Fibroblast of lung (primary cell): ENCODE measurements at places on chromosomes 7 and 10.

GRCh38 chr10:91340613-91341362 is 69.4 kb upstream of the HECTD2 start:
- peak; percentile 96 for DNase-seq

GRCh38 chr10:99854860-99855259 is 72.4 kb downstream of the ABCC2 start:
- peak; percentile 73 for DNase-seq

GRCh38 chr10:129531195-129531968 is 64.3 kb downstream of the MGMT start:
- DNase-seq = peak; percentile 79

- DNase-seq = peak; percentile 9
Measured at GRCh38 chr7:135260930-135261721, 27.5 kb downstream of the STRA8 start.

- no peak for DNase-seq
Measured at GRCh38 chr10:93334901-93335327, 147.2 kb downstream of the MYOF start.

DNA sequence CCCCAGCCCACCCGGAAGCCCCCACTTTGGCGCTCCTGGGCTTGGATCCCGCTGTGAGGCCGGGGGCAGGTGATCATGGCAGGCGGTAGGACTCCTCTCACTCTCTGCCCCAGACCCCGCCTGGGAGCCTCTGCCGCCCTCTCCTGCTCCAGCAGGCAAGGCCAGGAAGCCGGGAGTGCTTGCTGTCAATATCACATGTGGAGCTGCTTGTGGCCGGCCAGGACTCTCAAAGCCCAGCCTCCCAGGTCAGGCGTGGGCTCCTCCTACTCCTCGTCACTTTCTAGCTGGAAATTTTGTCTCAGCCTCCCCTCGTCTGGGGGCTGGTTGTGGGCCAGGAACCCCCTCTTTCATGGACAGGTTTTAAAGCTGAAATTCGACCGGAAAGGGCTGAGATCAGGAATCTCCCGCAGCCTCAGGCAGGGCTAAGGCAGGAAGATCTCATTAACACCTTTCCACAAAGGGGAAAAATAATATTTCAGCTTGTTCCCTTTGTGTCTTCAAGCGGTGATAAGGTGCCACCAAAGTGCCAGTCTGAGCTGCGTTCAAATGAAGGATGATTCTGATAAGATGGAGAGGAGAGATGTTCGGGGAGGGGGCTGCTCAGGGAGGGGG is 273.6 kb upstream of the PODXL start:
- DNase-seq = no peak

- no peak for DNase-seq
Measured at GRCh38 chr7:3438352-3438751, 137.3 kb downstream of the SDK1 start.

- no peak for DNase-seq
Measured at GRCh38 chr10:95475827-95476468, 85.2 kb downstream of the SORBS1 start.

DNA sequence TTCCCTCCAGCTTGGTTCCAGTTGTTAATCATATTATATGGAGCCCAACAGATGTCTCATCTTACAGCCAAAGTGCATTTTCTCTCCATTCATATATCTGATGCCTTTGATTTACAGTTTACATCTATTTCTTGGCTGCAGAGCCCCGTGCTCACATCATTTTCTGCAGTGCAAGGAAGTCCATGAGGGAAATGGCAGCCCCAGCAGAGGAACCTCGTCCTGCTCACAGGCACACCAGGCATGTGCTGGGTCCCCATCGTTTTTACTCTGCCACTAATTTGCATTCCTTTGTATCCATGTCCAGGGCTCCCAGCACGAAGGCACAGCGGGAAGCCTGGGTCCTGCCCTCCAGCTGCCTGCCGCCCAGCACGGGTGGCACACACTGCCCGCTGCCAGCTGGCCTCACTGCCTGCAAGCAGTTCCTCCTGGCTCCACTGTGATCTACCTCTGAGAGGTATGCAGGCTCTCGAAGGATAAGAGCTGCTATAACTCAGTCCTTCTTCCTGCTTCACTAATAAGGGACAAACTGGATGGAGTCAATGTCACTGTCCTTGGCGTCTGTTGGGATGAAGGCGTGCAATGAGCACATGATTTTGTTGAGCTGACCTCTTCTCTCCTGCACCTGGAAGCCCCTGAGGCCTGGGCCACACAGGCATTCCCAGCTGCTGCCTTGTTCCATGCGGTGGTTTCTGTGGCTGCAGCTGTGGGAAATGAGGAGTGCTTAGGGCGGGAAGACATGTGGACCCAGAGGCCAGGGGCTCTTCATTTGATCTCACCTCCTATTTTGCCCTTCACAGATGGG is 583.6 kb upstream of the MGMT start:
- DNase-seq = no peak

DNA sequence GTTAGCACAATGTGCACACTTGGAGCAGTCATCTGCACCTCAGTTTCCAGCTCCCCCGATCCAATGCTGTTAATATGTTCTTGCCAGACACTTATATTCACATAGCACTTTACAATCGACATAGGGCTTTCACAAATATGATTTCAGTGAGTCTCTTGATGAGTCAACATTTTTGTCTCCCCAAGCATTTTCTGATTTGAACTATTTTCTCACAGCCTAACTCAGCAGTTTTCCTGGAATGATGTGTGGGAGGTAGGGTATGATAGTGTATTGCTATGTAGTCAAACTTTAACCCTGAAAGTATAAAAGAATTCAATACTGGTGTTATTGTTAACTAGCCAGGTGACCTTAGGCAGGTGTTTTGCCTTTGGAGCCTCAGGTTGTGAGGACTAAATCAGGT is 82.5 kb upstream of the LRGUK start:
- DNase-seq = no peak

DNA sequence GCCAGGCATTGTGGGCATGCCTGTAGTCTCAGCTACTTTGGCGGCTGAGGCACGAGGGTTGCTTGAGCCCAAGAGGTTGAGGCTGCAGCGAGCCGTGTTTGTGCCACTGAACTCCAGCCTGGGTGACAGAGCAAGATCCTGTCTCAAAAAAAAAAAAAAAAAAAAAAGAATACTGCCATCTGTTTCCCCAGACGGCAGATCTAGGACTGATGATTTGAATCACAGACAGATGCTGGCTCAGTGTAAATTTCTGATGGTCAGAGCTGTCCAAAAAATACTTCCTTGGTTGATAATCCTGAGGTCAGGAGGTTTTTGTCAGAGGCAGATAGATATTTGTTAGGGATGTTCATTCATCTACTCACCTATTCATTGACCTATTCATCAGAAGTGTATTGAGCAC is 130.7 kb downstream of the REEP3 start:
- DNase-seq = no peak

- peak; percentile 6 for DNase-seq
Measured at GRCh38 chr10:47254611-47255010, 45.4 kb upstream of the GDF10 start.

DNA sequence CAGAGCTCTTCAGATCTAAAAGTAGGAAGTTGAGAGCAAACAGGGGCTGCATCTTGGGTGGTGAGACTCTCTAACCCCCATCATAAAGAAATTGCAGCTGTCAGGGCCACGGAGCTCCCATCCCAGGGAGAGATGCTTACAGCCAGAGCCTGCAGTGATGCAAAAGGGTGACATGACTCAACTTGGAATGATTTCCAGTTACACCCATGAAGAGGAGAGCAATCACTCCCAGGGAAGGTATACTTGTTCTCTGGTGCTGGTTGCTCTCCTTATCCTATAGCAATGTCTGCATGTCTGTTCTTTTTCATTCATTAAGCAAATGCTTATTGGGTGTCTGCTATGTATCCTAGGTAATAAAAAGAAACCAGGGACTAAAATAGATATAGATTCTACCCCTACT is 228.0 kb downstream of the RAB11FIP2 start:
- no peak for DNase-seq

DNA sequence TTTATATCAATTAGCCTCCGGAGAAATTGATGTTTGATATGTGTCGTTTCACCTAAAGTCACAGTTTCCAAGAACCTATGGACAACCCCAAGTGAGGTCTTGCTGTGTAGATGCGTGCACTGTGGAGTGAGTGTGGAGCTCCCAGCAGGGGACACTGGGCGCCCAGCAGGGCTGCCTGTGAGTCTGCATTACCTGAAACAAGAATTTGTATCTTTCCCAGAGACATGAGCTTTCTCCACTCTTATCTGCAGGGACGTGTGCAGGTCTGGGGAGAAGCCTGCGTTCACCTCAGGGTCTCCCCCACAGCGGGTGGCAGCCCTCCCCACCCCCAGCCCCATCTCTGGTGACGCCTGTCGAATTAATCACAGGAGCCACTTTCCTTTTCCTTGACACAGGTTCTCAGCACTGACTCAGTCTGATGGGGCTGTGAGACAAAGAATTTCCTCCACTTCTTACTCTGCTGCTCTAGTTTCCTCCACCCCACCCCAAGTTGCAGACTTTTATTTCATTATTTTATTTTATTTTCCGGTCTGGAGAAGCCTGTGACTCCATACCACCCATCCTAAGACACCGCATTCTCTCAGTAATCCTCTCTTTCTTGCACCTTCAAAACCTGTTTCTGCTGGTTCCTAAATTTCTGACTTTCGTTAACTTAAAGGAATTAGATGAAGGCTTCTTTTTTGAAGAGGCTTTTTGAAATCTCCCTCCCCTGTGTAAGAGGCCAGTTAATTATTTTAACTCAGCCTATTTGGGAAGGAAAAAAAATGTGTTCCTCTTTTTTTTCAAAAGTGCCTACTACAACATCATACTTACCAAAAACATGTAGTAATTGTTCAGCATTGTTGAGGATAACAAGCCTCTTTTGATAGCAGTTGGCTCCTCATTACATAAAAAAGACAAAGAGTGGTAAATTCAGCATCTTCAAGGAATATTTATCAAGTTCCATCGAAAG is 17.0 kb upstream of the INSIG1 start:
- no peak for DNase-seq
